Stimulated activated CD4-positive, alpha-beta T cell treated with anti-CD3 and anti-CD28 coated beads, Interleukin-2, amount 100 ng/mL, for 4 hours (primary cell): ENCODE measurements at places on chromosomes 11 and 22.

DNA sequence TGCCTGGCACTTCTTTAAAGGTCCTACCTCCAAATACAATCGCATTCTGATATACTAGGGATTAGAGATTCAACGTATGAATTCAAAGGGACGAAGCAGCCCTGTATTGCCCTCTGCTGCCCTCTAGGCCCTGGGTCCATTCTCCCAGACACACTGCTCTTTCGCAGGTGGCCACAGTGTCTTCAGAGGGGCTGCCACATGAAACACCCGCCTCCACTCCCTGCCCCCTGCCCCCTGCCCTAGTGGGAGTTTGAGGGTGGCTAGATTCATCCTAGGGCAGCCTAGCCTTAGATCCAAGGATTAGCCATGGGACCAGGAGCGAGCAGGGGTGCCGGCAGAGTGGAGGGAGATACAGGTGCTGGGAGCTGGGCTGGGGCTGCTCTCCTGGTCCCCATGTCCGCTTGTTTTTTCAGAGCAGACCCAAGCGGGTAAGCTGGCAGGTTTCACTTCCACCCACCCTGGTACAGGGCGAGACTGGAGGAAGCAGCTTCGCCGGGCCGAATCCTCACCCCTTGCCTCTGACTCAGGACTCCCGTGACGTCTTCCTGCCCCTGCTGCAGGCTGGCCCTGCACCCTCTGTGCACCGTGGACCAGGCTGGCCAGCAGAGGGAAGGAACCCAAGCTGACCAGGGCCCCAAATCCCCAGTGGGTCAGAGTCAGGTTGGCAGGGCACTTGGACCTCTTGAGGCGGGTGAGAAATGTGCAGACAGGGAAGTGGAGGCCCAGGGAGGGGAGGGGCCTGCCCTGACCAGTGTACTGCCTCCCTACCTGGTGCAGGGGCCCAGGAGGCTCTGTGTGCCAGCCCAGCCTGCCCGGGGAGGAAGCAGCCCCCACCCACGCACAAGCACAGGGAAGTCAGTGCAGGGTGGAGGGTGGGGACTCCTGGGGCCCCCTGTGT lies 28.4 kb upstream of the HMOX1 start:
- peak; percentile 38 for DNase-seq

GRCh38 chr11:101346591-101346990 lies 217.0 kb upstream of the PGR start:
- no peak for DNase-seq

GRCh38 chr22:39960791-39961746 lies 872 bp downstream of the TMA7B start:
- DNase-seq, result peak; percentile 44

GRCh38 chr22:46985507-46985882 lies 223.0 kb downstream of the TBC1D22A start:
- no peak for DNase-seq

GRCh38 chr11:74770456-74770855 lies 21.8 kb downstream of the RNF169 start:
- no peak for DNase-seq

- DNase-seq, result no peak
Measured at GRCh38 chr11:65375012-65375411, 7.4 kb downstream of the SLC25A45 start.

- no peak for DNase-seq
Measured at GRCh38 chr11:9600166-9600565, 26.7 kb downstream of the WEE1 start.

DNA sequence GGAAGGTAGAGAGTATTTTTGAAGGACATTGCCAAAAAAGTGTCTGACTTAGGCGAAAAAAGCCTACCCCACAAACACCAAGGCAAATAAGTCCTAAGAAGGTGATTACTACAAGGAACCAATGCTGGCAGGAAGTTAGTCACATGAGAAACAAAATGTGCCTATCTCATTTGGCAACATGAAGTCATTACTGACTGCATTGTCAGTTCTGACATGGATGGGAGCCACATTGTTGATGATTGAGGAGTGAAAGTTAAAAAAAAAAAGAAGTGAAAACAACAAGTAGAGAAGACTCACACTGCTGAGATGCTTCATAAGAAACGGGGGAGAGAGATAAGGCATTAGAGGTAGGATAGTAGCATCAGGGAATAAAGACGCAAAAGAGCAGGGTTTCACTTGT lies 141.5 kb upstream of the FAT3 start:
- no peak for DNase-seq
